ENCODE measurements at places on chromosomes 16 and 17.

GRCh38 chr17:69762766-69763165 is 312.3 kb upstream of the KCNJ16 start:
- no peak for DNase-seq

- peak; percentile 60 for DNase-seq
These were observed 66.8 kb downstream of the C16orf78 start for GRCh38 chr16:49440156-49441065.

GRCh38 chr17:64777415-64778239 is 115.5 kb upstream of the SMURF2 start:
- DNase-seq = peak; percentile 95

DNA sequence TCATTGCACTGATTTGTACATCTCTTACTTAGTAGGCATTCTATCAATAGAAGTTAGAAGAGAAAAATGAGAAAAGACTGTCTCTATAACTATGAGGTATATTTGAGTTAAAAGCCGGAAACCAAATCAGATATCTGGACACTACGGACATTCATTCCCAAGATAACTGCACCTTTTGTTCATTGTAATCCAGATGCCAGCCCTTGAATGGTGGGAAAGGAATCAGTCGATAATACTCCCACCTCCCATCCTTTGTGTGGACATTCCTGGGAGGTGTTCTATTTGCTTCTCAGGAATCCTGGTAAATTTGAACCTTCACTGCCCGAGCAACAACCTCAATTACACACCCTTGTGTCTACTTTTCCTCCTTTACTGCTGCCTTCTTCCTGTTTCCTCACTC is 225.2 kb downstream of the CHD9NB start:
- DNase-seq = no peak

GRCh38 chr16:68270353-68270752 is 6.0 kb downstream of the SLC7A6 start:
- DNase-seq = no peak

DNA sequence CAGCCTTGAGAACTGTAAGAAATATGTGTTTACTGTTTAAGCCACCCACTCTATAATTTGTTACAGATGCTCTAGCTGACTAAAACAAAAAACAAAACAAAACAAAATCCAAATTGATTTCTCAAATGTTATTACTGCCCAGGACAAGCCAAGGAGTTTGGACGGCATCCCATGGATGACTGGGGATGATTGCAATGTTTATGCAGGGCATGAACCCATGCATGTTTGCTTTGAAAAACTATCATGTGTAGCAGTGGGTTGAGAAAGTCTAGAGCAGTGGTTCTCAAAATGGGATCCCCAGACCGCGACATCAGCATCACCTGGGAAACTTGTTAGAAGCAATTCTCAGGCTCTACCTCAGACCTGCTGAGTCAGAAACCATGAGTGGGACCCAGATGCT is 223.2 kb upstream of the PSMD7 start:
- DNase-seq = no peak

DNA sequence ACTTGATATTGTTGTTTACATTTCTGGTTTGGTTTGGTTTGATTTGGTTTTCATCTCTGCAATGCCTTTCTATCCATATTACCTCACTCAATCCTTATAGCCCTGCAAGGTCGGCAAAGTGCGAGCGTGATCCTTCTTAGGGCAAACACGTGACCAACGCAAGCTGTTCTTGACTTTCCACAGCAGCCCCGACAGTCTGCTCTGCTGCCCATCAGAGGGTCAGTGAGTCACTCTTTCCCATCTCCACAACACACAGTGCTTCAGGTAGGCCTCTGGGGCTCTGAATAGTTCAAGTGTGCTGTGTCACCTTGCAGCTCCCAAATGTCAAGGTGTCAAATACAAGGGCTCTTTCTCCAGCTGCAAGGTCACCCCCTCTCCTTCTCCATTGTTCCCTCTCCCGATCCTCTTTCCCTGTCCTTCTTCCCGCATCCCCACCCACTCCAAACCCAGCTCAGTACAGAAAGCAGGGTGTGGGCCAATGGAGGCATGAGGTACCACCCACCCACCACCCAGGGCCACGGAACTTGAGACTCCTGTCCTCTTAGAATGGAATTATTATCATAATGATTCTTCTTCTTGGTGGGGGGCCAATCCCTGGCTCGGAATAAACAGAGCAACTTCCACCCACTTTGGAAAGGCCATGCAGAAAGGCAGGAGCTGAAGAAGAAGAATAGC is 139.7 kb downstream of the SLC39A11 start:
- DNase-seq = peak; percentile 36

DNA sequence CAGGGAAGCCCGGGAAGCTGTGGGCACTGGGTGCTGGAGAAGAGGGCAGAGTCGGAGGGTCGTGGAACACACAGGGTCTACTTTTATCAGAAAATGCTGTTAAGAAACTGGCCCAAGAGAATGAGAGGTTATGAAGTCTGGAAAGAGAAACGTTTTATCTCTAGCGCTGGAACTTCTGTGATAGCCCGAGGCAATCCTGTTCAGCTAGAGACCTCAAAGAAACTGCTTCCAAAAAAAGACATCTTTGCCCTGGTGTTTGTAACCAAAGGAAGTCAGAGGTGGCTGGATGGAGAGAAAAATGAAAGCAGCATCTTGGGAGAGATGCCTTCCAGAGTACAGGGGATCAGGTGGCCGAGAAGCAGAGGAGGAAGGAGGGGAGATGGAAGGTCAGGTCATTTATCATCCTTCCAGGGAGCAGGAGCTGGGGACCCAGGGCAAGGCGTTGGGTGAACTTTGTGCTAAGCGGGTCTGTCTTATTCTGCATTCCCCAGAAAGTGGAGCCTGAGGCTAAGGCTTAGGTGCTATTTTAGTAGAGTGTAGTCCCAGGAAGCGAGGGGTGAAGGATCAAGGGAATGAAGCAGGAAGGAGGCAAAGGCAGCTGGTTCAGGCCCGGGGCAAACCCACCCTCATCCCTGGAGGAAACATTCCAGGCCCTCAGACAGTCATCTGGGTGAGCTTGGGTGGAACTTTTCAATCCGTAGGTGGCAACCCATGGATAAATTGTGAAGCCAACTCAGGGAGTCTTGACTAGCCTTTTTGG is 66.5 kb downstream of the MGAT5B start:
- DNase-seq = no peak

- peak; percentile 46 for DNase-seq
These were observed 54.4 kb downstream of the BPTF start for GRCh38 chr17:67879662-67880061.

DNA sequence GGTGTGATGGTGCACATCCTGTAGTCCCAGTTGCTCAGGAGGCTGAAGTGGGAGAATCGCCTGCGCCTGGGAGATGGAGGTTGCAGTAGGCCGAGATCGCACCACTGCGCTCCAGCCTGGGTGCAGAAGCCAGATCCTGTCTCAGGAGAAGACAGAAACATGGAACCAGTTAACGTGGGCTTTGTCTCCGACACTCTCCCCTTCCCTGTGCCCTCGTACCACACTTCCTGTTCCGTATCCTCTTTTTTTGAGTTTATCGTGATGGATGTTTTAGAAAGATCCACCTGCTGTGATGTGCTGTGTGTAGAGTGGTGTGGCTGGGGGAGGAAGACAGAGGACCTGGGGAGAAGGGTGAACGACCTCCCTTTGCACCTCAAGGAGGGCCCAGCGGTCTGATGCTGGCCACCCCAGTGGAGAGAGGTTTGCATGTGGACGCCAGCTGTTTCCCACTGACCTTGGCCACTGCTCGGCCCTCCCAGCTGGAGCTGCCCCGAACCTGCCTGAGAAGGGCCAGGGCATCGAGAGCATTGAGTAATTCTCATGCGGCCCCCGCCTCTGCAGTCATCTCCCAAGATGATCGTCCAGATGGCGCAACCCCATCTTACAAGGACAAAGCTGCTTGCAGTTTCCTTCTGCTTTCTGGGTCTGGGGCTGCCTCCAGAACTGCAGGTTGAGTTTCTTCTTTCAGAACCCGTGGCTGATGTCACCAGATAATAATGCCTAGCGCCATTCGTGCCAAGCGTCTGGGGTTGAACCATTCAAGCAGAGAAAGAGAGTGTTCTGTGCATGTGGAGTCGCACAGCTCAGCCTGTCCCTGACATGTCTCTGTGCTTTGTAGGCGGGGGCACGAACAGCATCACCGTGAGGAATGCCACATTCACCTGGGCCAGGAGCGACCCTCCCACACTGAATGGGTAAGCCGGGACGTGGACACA is 126.3 kb downstream of the ABCC1 start:
- no peak for DNase-seq

DNA sequence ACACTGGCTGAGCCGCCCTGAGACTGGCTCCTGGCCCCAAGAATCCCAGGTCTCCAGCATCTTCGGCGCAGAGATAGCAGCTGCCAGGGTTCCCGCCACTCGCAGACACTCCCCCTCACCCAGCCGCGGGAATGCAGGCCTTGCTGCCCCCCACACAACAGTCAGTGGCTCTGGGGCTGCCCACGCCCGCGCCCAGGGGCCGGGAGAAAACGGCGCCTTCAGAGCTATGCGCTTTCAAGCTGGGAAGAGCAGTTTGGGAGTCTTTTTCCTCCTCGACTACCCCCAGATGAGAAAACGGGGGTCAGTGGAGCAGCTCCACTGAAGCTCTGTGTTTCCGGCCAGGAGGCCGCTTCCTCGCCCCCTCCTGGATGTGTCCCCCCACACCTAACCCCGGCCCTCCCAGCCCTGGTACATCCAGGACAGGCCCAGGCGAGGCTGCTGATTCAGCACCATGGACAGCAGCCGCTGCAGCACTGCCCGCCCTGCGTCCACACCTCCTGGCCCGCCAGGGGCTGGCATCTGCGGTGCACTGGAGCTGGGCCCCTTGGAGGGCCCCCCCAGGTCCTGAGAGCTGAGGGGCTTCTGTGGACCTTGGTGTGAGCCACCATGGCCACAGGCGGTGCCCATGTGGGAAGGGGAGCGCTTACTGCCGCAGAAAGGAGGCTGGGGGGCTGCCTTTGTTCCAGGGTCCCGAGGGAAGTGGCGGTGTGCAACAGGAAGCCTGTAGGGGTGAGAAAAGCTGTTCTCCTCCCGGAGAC is 35.7 kb downstream of the CACNA1H start:
- DNase-seq = no peak

DNA sequence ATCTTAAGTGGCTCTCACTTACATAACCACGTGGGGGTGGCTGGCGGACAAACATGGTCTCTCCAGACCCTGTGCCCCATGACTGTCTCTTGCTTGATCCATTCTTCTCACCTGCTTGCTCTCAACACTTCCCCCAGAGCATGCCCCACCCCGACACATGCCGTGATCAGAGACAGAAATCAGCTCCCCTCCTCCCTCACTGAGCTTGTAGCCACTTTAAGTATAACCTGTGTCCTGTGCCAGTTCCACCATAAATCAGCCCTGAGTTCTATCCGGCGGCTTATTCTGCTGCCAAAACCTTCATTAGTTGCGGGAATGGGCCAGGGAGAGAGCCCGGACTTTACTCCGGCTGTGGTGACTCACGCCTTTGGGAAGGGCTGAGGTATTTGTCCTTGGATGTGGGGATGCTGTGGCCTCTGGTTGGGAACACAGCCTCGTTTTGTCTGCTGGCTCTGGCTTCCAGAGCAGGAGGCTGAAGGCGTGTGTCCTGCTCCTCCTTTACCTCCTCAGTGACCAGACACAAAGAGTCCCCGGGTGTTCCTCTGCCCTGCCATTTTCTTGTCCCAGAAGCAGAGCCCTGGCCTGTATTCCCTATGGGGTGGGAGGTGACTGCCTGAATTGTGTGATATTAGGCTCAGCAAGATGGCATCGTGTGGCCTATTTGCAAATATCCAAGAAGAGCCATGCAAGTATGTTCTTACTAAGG is 21.1 kb downstream of the ANKRD40 start:
- no peak for DNase-seq

Data from NCI-H2171 treated with DMSO at 0.1 percent for 48 hours (cell line).